Lower lobe of right lung (tissue), 2 donors: ENCODE measurements at places on chromosomes 2 and 18.

GRCh38 chr2:24832521-24832920 lies 39.3 kb downstream of the CENPO start:
- DNase-seq: no peak

DNA sequence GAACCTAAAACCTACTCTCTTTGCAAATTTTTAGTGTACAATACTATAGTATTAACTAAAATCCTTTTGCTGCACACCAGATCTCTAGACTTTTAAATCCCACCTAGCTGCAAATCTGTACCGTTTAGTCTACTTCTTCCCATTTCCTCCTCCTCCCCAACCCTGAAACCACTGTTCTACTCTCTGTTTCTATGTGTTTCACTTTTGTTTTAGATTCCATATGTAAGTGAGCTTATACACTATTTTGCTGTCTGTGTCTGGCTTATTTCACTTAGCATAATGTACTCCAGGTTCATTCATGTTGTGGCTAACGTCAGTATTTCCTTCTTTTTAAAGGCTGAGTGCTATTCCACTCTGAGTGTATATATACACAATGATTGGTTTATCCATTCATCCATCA lies 18.4 kb upstream of the DSC2 start:
- DNase-seq: no peak

DNA sequence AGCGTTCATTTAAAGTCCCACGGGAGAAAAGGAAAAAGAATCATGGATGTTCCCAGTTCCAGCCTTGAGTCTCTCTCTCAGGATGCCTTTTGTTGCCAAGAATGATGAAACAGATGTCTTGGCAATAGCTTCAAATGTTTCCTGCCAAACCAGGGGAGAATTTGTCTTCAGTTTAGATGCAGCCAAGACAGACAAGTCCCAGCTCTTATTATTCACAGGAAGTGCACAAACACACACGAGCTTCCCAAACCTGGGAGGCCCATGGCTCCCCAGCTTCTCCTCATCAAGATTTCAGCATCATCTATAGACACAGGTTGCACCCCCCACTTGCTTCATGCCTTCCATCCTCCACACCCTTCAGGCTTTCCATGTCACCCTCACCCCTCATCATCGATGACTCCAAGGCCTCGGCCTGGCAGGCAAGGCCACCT lies 45.9 kb downstream of the HS1BP3 start:
- DNase-seq: no peak

- DNase-seq: peak; percentile 87
These were observed 662 bp downstream of the BZW1 start for GRCh38 chr2:200812122-200813022.

DNA sequence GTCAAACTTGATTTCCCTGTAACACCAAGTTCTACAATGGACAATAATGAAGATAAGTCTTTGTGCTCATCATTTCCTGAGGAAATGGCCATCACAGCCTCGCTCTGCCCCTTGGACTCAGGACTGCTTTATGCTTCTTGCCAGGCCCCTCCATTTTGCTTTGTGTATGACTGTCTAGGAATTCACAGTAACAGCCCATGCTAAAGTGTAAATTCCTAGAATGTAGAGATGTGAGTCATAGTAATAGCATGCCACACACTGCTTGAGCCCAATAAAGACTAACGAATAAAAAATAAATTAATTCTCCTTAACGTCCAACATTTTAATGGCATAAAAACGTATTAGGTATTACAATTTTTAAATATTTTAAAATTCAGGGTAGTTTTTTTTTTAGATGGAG lies 226.5 kb downstream of the PID1 start:
- DNase-seq: no peak
